ENCODE measurements at places on chromosomes 12 and 14. TPM values are rescaled to one million over a fixed set of nuclear protein-coding genes. Genes with fewer than 3 reads are reported as not detected.

TAS2R9 gene
- not detected for total RNA-seq

TOMM20L gene
- not detected for total RNA-seq

GALNT8 gene
- not detected for total RNA-seq

SLC17A8 gene
- not detected for total RNA-seq

NFE2 gene
- total RNA-seq = not detected

CCDC38 gene
- total RNA-seq = 0.12 TPM

PIANP gene
- total RNA-seq = 0.96 TPM

HOXC12 gene
- total RNA-seq = not detected
